NCI-H1930 (cell line): ENCODE measurements at places on chromosomes 6 and 20.

DNA sequence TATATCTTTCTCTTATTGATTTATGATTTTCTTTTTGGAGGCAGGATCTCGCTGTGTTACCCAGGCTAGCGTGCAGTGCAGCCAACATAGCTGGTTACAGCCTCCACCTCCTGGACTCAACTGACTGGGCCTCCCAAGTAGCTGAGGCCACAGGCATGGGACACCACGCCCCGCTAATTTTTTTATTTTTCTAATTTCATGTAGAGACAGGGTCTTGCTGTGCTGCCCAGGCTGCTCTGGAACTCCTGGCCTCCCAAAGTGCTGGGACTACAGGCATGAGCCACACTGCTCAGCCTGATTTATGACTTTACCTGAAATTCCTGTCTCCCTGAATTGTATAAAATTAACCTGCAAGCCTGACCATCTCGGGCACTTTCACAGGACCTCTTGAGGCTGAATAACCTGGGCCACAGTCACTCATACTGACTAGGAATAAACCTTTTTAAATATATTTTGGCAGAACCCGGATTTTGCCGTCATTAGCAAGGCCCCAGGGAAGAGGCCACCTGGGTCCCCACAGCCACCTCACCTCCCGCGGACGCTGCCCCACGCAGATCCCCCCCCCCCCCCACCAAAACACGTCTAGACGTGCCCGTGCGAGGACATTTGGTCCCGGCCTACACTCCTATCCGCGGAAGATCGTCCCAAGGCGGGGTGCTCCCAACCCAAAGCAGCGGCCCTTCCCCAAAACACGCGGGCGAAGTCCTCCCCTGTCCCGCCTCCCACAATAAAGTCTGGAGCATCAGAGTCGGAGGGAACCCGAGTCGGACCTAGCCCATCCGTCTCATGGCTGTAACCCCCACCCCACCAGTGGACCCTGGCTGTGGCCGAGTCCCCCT lies 902 bp downstream of the ZNF337 start:
- DNase-seq, result no peak

GRCh38 chr6:29967379-29968010 lies 25.2 kb downstream of the HLA-A start:
- no peak for DNase-seq

GRCh38 chr20:56796345-56796744 lies 167.2 kb downstream of the TFAP2C start:
- DNase-seq, result no peak

- DNase-seq, result no peak
Observed at GRCh38 chr20:59428006-59428405, 127.6 kb downstream of the EDN3 start.

- DNase-seq, result no peak
Observed at GRCh38 chr6:8608737-8609136, 173.4 kb upstream of the SLC35B3 start.

DNA sequence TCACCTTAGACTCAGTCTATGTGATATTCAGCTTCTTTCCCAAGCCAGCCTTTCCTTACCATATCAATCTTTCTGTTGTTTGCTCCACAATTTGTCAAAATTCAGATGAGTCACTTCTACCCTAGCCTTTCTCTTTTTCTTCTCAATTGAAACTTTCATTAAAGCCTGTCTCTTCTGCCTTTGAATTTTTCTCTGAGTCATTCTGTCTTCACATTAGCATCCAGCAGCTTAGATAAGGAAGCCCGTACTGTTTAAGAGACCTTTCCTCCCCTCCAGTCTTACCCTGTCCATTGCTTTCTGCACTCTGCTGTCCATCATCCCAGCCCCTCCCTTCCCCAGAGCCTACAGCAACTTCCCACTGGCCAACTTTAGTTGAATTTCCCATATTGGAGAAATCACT lies 34.9 kb upstream of the RALGAPA2 start:
- DNase-seq, result no peak

DNA sequence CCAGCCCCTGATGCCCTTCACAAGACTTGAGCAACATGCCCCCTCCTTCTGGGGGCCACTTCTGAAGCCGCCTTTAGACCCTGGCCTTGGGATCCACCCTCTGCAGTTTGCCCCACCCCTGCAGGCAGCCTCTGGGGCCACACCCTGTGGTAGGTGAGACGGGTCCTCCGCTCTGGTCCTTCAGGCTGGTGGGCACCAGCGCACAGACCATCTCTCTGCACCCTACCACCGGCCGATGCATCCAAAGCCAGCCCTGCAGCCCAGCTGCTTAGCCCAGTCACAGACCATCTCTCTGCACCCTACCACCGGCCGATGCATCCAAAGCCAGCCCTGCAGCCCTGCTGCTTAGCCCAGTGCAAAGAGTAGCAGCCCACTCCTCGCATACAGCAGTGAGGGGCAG lies 159.3 kb upstream of the ECI2 start:
- no peak for DNase-seq

GRCh38 chr6:93218096-93218495 lies 201.3 kb downstream of the EPHA7 start:
- no peak for DNase-seq

DNA sequence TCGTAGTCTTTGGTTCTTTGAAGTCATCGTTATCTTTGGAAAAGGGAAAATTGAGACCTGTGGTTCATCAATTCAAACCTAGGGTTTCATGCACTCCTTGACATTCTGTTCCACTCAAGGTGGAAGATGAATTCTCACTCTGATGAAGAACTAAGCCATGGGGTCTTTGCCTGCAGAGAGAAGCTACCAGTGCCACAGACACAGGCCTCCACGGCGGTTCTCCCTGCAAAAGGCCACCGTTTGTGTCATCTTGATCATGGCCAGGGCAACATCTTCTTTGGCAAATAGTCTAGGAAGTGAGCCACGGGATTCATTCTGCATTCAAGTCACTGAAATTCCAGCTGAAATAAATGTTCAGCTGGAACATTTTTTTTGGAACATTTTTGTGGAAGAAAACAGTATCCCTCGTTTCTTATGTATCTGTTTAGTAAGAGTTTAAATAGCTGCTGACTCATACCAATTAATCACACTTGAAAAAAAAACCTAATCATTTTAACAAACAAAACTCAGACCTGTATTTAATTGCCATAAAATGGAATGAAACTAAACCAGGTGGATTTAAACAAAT lies 206.0 kb upstream of the FOXQ1 start:
- no peak for DNase-seq

GRCh38 chr20:50189681-50190250 lies 864 bp upstream of the CEBPB start:
- DNase-seq, result peak; percentile 60

GRCh38 chr6:26056583-26057350 lies 30.5 kb upstream of the HFE start:
- DNase-seq, result no peak

GRCh38 chr6:81700414-81700813 lies 52.1 kb downstream of the TENT5A start:
- DNase-seq, result no peak

- no peak for DNase-seq
Observed at GRCh38 chr6:145332011-145332410, 403.3 kb downstream of the EPM2A start.

GRCh38 chr6:6640926-6641325 lies 52.4 kb downstream of the LY86 start:
- no peak for DNase-seq

DNA sequence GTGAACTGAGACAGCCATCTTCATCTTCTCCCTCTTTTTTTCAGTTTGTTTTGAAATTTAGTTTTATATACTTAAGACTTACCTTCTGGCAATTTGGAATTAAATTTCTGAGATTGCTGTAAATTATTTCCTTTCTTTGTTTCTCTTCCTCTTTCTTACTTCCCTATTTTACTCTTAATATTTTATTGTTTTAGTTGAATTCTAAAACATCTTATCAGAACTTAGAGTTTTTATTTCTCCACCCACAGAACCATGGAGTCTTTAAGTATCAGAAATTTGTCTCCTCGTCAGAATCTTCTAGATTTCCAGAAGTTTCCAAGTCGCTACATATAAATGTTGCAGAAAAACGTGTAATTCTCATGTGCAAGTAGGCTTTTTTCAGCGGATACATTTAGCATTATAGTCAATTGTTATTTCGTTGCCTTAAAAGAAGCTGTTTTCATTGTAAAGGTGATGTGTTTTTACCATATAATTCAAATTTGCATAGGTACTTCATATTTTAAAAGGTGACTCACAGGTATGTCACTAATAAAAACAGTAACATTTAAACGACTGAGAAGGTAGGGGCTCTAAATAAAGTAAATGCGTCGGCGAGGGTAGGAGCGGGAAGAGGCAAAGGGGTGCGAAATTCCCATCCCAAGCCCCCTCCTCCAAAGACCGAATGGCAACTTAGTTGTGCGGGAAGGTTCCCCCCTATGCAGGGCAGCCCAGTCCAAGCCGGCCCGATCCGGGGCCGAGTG lies 866 bp upstream of the MYO6 start:
- DNase-seq, result no peak

- DNase-seq, result no peak
Observed at GRCh38 chr6:90183587-90184333, 112.9 kb downstream of the BACH2 start.

GRCh38 chr20:63743210-63743970 lies 3.8 kb downstream of the SLC2A4RG start:
- no peak for DNase-seq
